ENCODE measurements at places on chromosomes 7 and 10.

DNA sequence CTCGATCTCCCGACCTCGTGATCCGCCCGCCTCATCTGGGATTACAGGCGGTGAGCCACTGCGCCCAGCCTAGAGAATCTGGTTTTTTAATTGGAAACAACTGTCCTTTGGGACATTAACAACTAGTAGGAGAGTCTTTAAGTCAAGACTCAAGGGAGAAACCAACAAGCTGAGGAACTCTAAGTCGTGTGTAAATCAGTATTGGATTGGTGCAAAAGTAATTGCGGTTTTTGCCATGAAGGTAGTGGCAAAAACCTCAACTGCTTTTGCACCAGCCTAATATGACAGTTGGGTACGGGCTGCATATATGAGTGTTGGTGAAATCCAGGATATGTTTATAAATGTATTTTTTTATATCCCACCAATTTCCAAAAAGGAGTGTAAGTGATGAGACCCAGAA is 113.9 kb upstream of the PLXNA4 start:
- DNase-seq, result no peak

- DNase-seq, result no peak
Measured at GRCh38 chr10:132708936-132709335, 77.0 kb downstream of the NKX6-2 start.

- no peak for DNase-seq
Measured at GRCh38 chr7:54799792-54800191, 40.8 kb upstream of the SEC61G start.

DNA sequence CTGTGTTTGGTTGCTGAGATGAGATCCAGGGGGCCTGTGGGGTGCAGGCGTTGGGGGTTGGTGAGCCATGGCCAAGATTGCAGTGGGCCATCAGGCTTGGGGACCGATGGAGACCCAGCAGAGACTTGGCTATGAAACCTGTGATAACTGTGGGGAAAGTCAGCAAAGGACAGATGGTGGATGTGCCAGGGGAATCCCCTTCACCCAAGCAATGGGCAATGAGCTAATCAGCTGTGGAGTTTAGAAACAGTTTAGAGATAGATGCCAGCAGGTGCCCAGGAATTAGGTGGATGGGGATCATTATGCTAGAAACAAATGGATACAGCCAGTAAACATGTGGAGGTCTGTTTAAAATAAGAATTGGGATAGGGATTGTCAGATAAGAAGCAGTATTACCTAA is 151.4 kb upstream of the FERD3L start:
- no peak for DNase-seq

DNA sequence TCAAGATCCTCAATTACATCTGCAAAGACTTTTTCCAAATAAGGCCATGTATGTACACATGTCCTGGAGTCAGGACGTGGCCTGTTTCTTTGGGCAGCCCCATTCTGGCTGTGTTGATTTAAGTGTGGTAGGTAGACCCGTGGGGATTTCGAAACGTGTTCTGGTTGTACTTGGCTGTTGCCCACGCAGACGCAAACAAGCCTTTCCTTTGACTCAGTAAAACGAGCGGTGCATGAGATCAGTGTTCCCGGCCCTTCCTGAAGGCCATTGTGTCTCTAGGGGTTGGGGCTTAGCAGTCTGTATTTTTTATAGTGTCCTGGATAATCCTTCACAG is 64.8 kb upstream of the DNAJB6 start:
- DNase-seq, result peak; percentile 50

- no peak for DNase-seq
Measured at GRCh38 chr10:48449501-48450232, 143.2 kb downstream of the MAPK8 start.

DNA sequence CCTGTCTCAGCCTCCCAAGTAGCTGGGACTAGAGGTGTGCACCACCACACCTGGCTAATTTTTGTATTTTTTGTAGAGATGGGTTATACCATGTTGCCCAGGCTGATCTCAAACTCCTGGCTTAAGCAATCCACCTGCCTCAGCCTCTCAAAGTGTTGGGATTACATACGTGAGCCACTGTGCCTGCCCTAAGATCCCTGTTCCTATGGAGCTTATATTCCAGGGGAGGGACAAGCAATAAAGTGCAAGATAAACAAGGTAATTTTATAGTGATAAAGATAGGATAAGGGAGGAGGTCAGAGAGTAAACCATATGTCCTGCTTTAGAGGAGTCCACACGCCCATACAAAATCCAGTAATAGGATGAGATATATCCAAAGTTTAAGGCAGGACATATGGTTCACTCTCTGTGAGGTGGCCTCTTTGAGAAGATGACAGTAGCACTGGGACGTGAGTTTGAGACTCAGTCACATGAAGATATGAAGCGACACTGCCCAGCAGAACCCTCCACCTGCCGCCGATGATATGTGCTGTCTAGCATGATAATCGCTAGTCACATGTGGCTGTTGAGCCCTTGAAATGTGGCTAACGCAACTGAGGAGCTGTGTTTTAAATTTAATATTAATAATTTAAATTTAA is 113.5 kb upstream of the PDCD4 start:
- DNase-seq, result no peak

Data from suppressor macrophage treated with lipopolysaccharide for 4 hours (primary cell).